Effector memory CD4-positive, alpha-beta T cell (primary cell): ENCODE measurements at places on chromosomes 4 and X.

DNA sequence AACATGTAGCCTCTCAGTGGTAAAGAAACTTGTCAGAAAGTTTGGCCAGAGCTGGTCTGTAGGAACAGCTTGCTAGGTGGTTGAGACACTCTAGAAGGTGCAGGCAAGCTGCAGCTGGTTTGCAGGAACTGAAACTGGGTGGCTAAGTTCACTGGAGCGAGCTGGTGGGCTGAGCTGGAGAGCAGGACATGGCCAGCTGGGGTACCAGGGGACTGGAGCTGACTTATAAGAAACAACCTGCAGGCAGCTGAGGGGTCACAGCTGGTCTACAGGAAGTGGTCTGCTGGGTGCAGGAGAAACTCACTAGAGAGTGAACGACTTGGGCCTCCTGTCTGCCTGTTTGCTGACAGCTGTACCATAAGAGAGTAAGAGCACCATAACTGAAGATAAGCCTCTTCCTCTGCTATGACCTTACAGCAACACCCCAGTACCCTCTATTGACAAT is 157.1 kb upstream of the LNX1 start:
- no peak for DNase-seq

DNA sequence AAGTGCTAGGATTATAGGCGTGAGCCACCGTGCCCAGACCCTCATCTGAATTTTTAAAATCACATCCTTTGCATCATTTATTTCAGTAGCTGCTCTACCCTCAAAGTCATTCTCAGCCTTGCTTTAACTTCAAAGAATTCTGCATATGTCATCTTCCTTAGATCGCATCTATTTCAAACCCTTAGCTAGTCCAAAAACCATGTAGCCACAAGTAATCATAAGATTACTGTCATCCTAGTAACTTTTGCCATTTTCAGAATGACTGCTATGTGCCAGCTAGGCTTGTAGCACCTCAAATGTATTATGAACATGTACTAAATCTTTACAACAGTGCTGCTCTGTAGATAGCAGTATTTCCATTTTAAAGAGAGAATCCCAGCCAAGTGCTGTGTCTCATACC is 45.5 kb upstream of the KLF3 start:
- DNase-seq = no peak

DNA sequence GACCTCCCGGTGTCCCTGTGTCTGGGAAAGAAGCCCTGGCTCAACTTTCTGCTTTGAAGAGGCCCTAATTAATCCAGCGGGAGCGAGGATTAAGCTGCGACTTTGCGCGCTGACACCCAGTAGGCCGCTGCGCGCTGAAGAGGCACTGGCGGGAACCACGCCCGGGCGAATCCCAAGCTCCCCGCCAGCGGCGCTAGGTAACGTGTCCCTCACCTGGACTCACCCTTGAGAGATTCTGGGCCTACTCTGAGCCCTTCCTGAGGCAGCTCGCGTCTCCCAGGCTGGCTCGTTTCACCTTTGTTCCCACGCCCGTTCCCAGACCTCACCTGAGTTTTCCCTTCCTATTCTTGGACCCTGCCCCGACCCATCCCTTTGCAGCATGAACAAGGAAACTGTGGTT is 616 bp upstream of the KLHL34 start:
- DNase-seq = no peak

DNA sequence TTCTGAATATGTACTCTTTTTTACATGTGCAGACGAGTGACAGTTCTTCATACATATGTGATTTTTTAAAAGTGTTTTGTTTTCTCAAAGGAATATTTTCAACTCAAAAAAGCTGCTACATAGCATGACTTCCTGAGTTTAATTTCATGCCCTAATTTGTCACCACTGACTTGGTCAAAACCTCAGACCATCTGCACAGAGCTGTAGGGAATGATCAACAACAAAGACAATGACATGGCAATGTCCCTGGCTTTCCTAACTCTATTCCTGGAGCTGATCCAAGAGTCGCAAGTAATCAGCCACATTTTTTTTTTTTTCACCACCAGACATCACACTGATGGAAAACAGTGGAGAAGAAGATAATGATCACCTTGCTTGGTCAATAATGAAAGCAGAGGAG is 97.7 kb downstream of the TMA16 start:
- no peak for DNase-seq
